ENCODE measurements at places on chromosomes 12 and 14.

- DNase-seq = no peak
Observed at GRCh38 chr12:68403711-68404110, 71.5 kb upstream of the MDM1 start.

DNA sequence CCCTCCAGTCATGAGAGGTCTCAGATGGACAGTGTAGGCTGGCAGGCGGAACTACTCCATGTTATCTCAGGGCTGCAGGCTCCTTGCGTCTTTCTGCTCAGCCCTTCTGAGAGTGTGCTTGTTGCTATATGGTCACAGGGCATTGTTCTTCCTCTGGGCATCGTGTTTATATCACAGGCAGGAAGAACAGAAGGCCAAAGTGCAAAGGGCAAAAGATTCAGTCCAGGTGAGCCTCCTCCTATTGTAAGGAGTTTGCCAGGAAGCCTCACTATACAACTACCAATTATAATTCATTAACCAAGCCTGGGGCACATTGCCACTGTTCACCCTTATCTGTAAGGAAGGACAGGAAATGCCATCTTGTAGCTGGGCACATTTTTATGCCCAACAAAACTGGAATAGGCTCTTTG lies 195.5 kb upstream of the KITLG start:
- no peak for DNase-seq

DNA sequence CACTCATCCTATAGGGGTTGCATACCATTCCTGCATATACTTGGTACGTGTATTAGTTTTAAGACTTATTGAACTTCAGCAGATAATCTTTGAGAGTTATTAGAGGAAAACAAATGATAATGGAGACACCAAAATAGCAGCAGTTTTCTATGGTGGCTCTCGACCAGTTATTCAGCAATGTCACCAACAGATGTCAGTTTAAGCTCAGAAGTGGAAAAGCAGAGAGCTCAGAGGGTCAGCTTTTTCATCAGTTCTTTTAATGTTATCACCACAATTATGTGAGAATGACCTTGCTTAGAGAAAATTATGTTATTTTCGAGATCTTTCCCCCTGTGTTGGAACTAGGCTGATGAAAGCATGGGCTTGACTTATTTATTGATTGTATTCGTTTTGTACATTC lies 32.0 kb downstream of the PTPN11 start:
- DNase-seq = no peak

- DNase-seq = no peak
Observed at GRCh38 chr14:58131386-58131785, 20.6 kb downstream of the ARMH4 start.

GRCh38 chr14:100553471-100553870 lies 33.7 kb downstream of the BEGAIN start:
- no peak for DNase-seq

DNA sequence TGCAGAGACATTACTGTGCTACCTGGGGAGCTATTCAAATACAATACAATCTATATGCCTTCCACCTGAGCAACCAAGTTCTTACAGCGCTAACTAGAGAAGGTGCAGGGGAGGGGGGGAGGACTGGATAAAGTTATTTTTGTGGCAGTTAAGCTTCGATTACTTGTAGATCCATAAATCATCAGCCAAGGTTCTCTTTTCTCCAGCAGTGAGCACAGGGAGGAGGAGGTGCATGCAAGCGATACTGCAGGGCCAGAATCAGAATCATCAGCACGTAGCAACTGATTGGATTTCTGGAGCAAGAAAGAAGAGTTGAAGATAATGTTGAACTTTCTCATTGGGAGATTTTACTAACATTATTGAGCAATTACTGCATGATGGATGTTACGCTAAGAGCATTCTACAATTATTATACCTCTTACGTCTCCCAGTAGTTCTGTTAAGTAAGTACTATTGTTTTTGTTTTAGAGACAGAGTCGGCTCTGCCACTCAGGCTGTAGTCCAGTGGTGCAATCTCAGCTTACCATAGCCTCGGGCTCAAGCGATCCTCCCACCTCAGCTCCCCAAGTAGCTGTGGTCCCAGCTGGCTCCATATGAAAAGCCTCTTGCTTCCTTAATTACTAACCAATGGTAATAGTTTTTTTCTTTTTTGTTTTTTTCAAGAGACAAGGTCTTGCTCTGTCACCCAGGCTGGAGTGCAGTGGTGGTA lies 74.6 kb upstream of the EEA1 start:
- DNase-seq = no peak

- DNase-seq = peak; percentile 81
Observed at GRCh38 chr14:101364503-101365328, 196.6 kb upstream of the DIO3 start.

GRCh38 chr14:99360774-99361595 lies 89.0 kb upstream of the BCL11B start:
- DNase-seq = no peak

DNA sequence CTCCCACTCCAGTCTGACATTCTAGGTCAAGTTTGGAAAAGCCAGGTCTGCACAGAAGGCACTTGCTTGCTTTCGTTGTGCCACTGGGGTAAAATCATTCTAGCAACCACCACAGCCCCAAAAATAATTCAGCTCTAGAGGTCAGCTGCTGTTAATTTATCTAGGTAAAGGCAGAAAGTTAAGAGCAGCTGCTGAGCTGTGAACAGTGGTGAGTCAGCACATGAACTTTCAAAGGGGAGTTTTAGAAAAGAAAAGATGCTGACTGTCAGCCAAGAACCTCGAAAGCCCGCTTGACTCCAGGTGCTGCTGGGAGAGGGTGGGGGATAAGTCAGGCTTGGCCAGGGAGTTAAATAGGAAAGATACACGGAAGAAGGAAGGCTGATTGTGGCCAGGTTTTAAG lies 12.7 kb downstream of the CCDC197 start:
- DNase-seq = no peak

Measured in coronary artery (tissue), 2 donors.